CD8-positive, alpha-beta memory T cell (primary cell): ENCODE measurements at places on chromosomes 13 and 19.

- DNase-seq, result no peak
Measured at GRCh38 chr13:80374901-80375300, 34.0 kb upstream of the SPRY2 start.

DNA sequence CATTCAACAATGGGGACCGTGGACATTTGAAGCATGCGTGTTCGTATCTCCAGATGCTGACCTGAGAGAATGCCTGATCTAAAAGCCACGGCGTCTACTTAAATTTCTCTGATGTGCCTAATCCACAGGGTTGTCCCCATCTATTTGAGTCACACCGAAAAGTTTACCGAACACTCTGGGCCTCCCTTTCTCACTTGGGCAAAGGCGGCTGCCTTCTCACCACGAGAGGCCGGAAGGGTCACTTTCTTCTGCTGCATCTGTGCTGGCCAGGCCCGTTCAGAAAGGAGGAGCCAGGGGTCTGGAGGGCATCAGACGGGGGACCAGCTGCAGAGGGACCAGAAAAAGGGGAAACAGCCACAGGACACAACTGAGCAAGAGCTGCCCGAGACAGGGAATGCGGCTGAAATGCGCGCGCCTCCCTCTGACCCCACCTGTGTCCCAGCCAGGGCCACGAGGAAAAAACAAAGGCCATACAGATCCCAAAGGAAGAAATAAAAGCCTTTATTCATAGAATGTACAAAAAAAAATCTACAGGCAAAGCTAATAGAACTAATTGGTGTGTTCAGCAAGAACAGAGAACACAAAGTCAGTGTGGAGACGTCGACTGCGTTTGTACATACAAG is 71.3 kb upstream of the C13orf46 start:
- DNase-seq, result no peak

- DNase-seq, result no peak
Measured at GRCh38 chr13:37944869-37945442, 75.4 kb upstream of the TRPC4 start.

GRCh38 chr19:3049089-3049488 is 13.2 kb downstream of the TLE5 start:
- DNase-seq, result no peak

GRCh38 chr13:114167426-114167825 is 11.6 kb upstream of the CFAP97D2 start:
- DNase-seq, result no peak

GRCh38 chr13:99269627-99270241 is 11.6 kb upstream of the GPR18 start:
- DNase-seq, result no peak

DNA sequence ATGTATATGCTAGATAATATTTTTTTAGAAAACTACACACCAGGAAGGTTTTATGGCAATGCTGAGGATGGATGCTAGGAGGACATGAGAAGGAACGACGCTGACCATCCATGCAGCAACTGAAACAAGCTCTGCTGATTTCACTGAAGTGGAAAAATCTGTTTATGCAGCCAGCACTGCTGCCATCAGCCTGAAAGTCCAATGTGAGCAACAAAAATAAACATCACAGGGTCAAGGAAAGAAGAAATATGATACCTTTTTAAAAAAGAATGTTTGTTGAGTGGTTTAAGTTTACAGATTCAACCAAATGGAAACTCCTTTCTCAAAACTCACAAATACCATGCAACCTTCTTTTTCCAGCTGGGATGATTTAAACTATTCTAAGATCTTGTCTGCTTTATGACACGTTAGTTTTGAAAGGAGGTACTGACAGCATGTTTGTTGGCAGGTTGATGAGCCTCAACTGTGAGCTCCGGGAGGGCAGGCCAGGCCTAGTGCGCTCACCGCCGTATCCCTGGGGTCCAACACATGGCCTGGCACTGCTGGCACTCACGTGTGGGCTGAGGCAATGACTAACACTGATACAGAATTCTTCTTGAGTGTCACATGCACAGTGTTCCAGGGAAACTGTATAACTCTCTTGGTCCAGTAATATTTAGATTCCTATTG is 46.8 kb downstream of the LATS2 start:
- DNase-seq, result no peak
